Cardiac muscle cell (in vitro differentiated cells and primary cell): ENCODE measurements at places on chromosomes 12 and 14.

DNA sequence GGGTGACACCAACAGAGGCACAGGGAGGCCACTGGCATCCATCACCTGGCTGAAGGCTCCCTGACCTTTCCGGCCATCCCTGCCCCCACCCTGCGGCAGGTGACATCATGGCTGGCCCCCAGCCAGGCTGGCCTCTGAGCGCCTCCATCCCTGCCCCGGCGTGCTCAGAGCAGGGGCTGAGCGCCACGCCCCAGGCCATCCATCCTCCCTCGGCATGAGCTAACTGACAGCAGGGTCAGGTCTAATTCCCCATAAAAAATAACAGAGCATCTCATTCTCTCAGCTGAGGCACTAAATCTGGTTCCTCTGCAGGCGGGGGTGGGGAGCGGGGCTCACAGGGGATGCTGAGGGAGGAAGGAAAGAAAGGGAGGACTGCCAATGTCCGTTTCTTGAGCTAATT, 50.7 kb downstream of the PRIMA1 start:
- no peak for DNase-seq

- DNase-seq = no peak
Measured at GRCh38 chr14:64187331-64187730, 106.8 kb downstream of the ESR2 start.

- DNase-seq = no peak
Measured at GRCh38 chr14:70807898-70808415, 1.4 kb downstream of the MAP3K9 start.

- no peak for DNase-seq
Measured at GRCh38 chr14:78498062-78498595, 328.0 kb downstream of the NRXN3 start.

- DNase-seq = no peak
Measured at GRCh38 chr12:55729819-55730818, 1.3 kb upstream of the CD63 start.

- no peak for DNase-seq
Measured at GRCh38 chr12:131260954-131261353, 307.2 kb downstream of the ADGRD1 start.
